Inflammatory macrophage treated with lipopolysaccharide for 4 hours (primary cell): ENCODE measurements at places on chromosomes 1 and 21.
A peak's percentile ranks its signal among the peaks of the same experiment; 100 is the strongest.

DNA sequence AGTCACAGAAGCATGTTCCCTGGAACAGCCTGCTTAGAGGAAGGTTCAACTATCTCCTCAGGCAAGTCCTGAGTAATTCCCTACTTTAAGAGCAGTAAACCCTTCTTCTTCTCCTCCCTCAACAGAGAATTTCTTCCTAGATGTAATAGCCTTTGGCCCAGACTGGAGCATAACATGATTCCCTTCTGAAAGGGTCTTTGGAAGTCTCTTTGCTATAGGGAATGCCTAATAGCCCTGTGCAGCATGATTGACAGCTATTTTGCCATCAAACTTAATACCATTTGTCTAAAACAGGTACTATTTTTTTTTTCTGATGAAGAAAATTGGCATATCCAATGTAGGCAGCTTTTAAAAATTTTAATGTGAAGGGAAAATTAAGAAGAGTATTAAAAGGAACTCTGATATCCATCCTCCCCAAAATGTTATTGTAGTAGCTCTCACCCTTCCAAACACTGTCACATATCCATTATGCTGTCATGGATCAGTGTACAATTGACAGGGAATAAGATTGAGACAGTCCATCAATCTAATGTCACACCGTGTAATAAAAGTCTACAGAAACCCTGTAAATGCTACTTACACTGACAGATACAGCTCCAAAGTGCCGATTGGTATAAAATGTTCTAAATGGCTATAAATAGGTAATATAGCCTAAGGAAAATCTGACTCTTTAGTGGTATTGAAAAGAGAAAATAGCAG lies 884.6 kb downstream of the TTLL7 start:
- no peak for DNase-seq

DNA sequence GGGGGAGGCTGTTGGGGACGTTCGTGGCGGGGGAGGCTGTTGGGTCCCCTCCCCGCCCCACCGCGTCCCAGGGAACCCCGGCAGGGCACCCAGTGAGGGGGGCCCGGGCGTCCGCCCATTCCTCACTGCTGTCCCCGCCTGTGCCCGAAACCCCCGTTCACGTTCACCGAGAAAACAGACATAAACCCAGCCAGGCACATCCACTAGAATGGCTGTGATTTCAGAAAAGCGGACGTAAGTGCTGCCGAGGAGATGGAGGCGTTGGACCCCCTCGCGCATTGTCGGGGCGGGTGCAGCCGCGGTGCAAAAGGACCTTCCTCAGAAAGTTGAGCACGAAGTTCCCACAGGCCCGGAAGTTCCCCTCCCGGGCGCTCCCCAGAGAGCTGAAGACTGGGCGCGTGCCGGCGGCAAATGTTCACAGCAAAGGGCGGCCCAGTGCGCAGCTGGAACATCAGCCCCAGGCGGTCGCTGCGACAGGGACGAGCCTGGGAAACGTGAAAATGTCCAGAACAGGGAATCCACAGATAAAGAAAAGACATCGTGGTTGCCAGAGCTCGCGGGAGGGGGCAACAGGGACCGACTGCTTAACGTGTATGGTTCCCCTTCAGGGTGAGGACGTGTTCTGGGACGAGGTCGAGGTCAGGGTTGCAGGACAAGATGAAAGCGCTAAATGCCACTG lies 18.5 kb upstream of the SAMD11 start:
- DNase-seq, result peak; percentile 32

DNA sequence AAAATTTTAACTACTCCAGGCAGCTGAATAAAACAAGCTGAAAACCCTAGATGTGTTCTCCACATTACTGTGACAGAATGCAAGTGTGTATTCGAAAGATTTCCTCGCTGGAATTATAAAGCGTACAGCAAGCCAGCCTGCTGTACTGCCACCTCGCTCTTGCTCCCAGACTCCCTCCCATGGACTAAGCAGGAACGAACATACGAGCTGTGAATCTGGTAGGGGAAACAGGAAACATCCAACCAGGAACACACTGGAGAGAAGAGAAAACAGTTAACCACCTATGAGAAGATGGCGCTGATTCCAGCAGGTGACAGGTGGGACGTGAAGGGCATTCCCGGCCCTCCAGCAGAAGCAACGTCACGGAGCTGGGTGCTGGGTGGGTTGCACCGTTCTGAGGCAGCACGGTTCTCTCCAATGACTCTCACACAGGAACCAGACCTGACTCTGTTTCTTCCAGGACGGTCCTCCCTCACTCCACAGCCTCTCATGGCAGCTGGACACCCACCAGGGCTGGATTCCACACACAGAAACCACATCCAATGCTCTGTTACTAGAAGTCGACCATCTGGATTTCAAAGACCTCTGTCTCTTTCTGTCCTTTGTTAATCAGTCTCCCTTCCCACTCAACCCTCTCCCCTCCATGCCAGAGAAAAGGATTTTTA lies 219.2 kb downstream of the RERE start:
- DNase-seq, result no peak

GRCh38 chr1:101667761-101668160 lies 329.0 kb downstream of the OLFM3 start:
- no peak for DNase-seq

DNA sequence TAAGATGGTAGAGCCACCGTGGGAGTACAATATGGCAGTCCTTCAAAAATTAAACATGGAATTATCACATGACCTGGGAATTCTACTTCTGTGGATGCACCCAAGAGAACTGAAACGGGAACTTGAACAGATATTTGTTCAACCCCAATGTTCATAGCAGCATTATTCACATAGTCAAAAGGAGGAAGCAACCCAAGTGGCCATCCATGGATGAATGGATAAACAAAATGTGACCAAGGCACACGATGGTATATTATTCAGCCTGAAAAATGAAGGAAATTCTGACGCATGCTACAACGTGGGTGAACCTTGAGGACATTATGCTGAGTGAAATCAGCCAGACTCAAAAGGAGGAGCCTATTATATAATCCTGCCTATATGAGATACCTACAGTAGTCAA lies 22.8 kb upstream of the LAPTM5 start:
- peak; percentile 94 for DNase-seq

DNA sequence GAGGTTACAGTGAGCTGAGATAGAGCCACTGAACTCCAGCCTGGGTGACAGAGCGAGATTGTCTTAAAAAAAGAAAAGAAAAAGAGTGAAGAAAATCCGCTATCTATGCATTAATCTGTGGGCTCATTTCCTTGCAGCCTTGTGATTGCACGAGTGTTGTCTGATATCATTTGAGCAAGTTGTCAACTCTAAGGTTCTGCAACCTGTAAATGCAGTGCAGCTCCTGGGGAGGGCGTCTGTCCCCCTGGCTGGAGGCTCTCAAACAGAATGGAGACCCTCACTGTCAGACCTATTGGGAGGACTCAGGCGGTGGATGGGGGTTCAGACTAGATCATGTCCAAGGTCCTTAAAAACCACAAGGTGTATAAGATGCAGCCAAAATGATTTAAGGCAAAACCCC lies 6.2 kb downstream of the CORT start:
- no peak for DNase-seq

DNA sequence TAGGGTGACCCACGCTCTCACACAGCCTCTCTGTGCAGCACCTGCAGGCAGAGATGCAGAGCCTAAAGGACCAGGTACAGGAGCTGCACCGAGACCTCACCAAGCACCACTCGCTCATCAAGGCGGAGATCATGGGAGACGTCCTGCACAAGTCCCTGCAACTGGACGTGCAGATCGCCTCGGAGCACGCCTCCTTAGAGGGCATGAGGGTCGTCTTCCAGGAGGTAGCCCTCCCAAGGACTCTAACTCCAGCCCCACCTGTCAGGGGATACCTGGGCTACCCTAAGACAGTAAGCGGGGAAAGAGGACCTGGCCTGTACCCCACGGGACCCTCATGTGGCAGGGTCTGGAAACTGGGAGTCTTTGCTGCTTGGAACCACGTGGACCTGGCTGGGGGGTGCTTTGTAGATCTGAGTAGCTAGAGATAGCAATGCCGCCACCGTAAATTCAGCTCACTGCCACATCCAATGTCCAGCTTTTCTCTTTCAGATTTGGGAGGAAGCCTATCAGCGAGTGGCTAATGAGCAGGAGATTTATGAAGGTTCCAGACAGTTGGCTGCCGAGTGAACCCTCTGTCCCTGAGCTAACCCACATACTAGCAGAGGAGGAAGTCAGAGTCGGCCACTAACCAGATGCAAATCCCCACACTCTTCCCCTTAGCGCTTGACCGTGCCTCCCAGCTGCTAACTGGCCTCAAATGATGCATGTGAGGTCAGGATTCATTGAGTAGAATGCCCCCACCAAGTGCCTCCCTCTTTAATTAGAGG lies 6.5 kb downstream of the RNF207 start:
- peak; percentile 31 for DNase-seq

DNA sequence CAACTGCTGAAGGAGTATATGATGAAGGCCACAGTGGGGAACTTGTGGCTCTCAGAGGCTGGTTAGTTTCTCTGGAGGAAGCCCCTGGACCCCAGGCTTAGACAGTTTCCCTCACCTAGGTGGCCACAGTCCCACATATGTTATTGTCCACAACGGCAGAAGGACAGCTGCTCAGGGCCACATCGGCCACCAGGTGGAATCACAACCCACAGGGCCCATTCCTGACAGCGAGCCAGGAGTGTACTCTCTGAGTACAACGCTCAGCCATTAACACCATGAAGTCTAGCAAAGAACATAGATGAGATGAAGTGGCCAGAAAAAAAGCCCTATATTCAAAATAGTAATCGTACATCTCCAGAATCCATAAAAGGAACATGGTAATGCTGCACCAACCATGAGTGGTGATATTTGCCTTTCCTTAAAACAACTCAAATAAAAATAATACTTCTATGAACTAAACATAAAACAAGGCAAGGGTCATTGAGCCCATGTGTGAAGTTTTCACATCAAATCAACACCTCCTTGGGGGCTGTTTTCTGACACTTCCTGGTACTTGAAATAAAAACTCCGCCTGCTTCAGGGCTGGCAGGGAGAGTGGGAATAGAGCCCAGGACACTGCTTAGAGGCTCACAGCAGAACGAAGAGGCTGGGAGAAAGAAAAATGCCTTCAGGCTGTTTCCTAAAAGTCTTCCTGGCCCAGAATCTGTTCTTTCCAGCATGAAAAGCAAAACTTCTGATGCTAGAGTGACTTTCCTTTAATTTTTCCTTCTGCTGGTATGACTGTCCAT lies 383.3 kb downstream of the HHAT start:
- DNase-seq, result no peak

GRCh38 chr1:170511038-170511437 lies 20.9 kb upstream of the GORAB start:
- DNase-seq, result no peak

DNA sequence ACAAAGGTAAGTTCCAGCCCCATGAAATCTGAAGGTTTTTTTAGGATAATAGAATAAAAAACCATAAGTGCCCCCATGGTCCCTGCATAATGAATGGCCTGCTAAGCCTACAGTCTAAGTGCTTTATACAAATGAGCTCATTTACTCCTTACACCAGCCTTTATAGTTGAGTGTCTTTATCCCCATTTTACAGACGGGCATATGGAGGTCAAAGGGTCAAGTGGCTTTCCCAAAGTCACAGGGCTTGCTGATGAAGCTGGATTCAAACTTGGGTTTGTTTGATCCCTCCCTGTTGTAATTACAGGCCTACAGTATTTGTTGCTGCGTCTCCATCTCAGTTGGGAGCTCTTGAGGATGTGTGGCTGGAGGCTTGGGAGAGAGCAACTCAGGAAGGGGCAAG lies 28.3 kb upstream of the ARHGEF10L start:
- no peak for DNase-seq

GRCh38 chr21:31343680-31344480 lies at the start of gene TIAM1:
Gene TIAM1 (minus strand): TSS chr21:31344261. CDS start chr21:31266972, 77,289 bp downstream.
- peak; percentile 94 for DNase-seq

DNA sequence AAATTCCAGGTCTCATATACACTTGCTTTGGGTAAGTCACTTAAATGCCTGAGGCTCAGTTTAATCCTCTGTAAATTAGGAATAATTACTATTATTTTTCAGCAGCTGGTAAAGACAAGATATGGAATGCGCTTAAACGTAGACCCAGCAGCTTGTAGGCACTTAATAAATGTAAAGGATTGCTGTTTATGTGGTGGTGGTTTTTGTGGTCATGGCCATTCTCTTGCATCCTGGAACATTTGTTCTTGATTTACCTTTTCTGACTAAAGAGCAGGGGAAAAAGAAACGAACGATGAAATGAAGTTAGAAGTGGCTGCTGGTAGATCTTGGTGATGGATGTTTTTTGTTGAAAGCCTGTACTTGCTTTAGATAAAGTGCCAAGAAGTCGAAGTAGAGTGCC lies 195.0 kb upstream of the FOXD3 start:
- DNase-seq, result no peak

DNA sequence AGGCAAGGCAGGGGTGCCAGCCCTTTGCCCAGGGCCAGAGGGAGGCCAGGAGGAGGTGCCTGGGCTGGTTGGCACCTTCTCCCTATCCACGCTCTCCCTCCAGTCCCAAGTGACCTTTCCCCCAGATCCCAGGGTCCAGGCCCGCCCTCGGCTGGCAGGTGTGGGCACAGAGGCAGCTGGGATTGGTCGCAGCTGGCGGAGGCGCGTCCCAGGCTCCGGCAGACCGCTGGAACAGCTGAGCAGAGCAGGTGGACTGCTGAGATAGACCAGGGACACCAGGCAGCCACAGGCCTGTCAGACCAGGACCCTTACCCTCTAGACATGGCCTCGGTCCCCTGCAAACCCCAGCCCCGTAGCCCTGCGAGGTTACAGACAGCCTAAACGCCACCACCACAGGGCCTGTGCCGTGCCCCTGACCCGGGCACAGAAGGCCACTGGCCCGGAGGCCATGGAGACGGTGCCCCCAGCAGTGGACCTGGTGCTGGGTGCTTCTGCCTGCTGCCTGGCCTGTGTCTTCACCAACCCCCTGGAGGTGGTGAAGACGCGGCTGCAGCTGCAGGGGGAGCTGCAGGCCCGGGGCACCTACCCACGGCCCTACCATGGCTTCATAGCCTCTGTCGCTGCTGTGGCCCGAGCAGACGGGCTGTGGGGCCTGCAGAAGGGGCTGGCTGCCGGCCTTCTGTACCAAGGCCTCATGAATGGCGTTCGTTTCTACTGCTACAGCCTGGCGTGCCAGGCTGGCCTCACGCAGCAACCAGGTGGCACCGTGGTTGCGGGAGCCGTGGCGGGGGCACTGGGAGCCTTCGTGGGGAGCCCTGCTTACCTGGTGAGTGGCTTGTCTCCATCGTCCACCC lies at the start of gene SLC25A34:
Gene SLC25A34, plus strand, starts transcription at position 221 of the 854 bp plus-strand sequence. Its CDS starts 228 bp downstream, at position 449.
- DNase-seq, result no peak

GRCh38 chr1:157170677-157171515 lies 32.7 kb upstream of the ETV3 start:
- DNase-seq, result peak; percentile 59

GRCh38 chr1:223183268-223183862 lies 40.3 kb upstream of the TLR5 start:
- DNase-seq, result peak; percentile 81
